Osteocyte (in vitro differentiated cells): ENCODE measurements at places on chromosomes 3 and 15.

- no peak overlapping the region for H3K27ac ChIP-seq
- H3K4me3 ChIP-seq = no peak overlapping the region
- no peaks in the 10 kb centered on the region for H3K36me3 ChIP-seq
- H3K4me1 ChIP-seq = no peaks in the 10 kb centered on the region
Observed at GRCh38 chr15:101456057-101456739, 33.3 kb downstream of the PCSK6 start.

- H3K27me3 ChIP-seq = peaks cover 2% of the 10 kb centered on the region
- H3K4me3 ChIP-seq = no peak within 1 kb of the TSS
- H3K36me3 ChIP-seq = no peaks in the 10 kb centered on the region
- peaks cover 19% of the 10 kb centered on the region for H3K4me1 ChIP-seq
- no peak within 1 kb of the TSS for H3K27ac ChIP-seq
Observed at GRCh38 chr3:149792452-149793270, at the start of gene ANKUB1. Gene ANKUB1 (minus strand): TSS chr3:149792554. CDS start chr3:149792366, 188 bp downstream.

GRCh38 chr3:175477651-175478224, 618.6 kb downstream of the NAALADL2 start:
- H3K27ac ChIP-seq = no peak overlapping the region
- H3K27me3 ChIP-seq = no peaks in the 10 kb centered on the region
- no peak for DNase-seq

- H3K27ac ChIP-seq = no peak overlapping the region
- no peak for DNase-seq
- H3K36me3 ChIP-seq = no peaks in the 10 kb centered on the region
- no peak overlapping the region for H3K4me3 ChIP-seq
Observed at GRCh38 chr3:69420781-69421520, 35.1 kb upstream of the FRMD4B start.

- H3K4me1 ChIP-seq = peaks cover 62% of the 10 kb centered on the region
- no peaks in the 10 kb centered on the region for H3K27me3 ChIP-seq
- H3K27ac ChIP-seq = peak overlapping the region; percentile 93
- peak overlapping the region; percentile 87 for H3K4me3 ChIP-seq
Observed at GRCh38 chr3:156678197-156678596, 3.8 kb downstream of the TIPARP start.

GRCh38 chr15:50519740-50520425, 26.6 kb downstream of the USP50 start:
- peaks cover 6% of the 10 kb centered on the region for H3K4me1 ChIP-seq
- DNase-seq = no peak
- no peak overlapping the region for H3K27ac ChIP-seq

DNA sequence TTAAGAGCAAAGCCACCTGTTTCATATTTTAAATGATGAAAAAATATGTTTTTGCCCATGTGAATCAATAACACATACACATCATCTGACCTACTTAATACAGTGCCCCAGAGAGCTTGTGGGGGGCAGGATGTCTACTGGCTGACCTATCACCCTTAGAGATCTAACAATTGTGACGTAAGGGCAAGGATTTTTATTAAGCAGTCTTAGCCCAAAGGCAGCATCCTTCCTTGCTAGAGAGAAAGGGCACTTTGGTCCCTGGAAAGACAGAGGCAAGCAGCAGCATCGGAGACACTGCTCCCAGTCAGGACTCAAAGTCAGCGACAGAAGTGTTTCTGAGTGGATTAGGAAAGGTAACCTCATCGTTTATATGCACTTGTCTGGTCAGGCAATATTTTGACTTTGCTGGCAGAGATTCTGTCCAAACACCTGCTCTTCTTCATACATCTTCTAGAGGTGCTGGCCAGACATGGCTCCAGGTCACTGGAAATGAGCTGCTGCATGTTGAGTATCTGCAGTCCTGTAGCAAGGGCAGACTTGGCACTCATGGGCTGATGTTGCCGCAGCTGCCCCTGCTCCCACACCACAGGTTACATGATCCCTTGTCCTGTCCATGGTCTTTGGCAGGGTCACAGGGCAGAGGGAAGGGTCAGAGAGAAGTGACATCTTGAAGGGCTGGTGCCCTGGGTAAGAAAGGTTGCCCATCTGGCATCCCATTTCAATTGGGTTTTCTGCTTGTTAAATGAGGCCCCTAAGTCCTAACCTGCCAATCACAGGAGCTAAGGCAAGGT, 1.8 kb downstream of the CXCR6 start:
- H3K4me1 ChIP-seq = no peaks in the 10 kb centered on the region
- no peaks in the 10 kb centered on the region for H3K27me3 ChIP-seq
- no peak overlapping the region for H3K4me3 ChIP-seq
- no peak for DNase-seq

DNA sequence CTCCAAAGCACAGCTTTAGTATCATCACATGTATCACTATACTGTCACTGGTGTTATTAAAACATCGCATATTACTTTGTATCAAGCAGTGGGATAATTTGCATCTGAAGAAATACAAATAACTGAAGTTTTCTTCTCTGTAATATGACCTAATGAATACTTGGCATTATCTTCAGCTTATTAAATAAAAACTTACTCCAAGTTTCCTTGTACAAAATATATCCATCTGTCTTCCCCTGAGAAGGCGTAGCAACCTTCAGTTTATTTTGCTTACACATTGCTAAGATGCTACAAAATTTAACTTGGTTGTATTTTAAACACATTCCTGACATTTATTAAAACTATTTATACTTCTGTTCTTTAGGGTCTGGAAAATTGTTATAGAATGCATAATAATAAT, 13.7 kb downstream of the FGF7 start:
- no peak overlapping the region for H3K4me3 ChIP-seq
- no peaks in the 10 kb centered on the region for H3K27me3 ChIP-seq
- H3K4me1 ChIP-seq = peaks cover 20% of the 10 kb centered on the region
- no peaks in the 10 kb centered on the region for H3K36me3 ChIP-seq

- H3K27me3 ChIP-seq = no peaks in the 10 kb centered on the region
- H3K36me3 ChIP-seq = no peaks in the 10 kb centered on the region
- no peak overlapping the region for H3K27ac ChIP-seq
- no peak overlapping the region for H3K4me3 ChIP-seq
- no peaks in the 10 kb centered on the region for H3K4me1 ChIP-seq
Observed at GRCh38 chr3:73419179-73419803, 205.4 kb downstream of the PDZRN3 start.

- H3K4me3 ChIP-seq = no peak overlapping the region
- DNase-seq = no peak
Observed at GRCh38 chr3:19432669-19433068, 284.4 kb downstream of the KCNH8 start.
